ENCODE measurements at places on chromosomes 3 and 15. TPM values are rescaled to one million over a fixed set of nuclear protein-coding genes. Genes with fewer than 3 reads are reported as not detected.

The IMPG2 gene
- total RNA-seq: 0.82 TPM

The RASA2 gene
- 34.4 TPM for total RNA-seq

The DYNC1LI1 gene
- total RNA-seq: 34.5 TPM

The NR2E3 gene
- total RNA-seq: not detected

The MGLL gene
- total RNA-seq: 2.3 TPM

The GOLGA8J gene
- total RNA-seq: not detected

The SAMD7 gene
- not detected for total RNA-seq

The THBS1 gene
- 1.3 TPM for total RNA-seq

The PLCL2 gene
- total RNA-seq: 24.7 TPM

The PP2D1 gene
- total RNA-seq: not detected

The FNDC3B gene
- total RNA-seq: 12.0 TPM

- no peak overlapping the region for H3K4me3 ChIP-seq
- no peaks in the 10 kb centered on the region for H3K36me3 ChIP-seq
- H3K4me1 ChIP-seq: peaks cover 39% of the 10 kb centered on the region
- no peak overlapping the region for H3K27ac ChIP-seq
Observed at GRCh38 chr3:31105011-31105410, 210.6 kb upstream of the GADL1 start.

- peaks cover 7% of the 10 kb centered on the region for H3K36me3 ChIP-seq
- DNase-seq: no peak
- peaks cover 46% of the 10 kb centered on the region for H3K4me1 ChIP-seq
- no peaks in the 10 kb centered on the region for H3K27me3 ChIP-seq
- H3K27ac ChIP-seq: no peak overlapping the region
Observed at GRCh38 chr3:50330330-50330729, 2.3 kb upstream of the TUSC2 start.

DNA sequence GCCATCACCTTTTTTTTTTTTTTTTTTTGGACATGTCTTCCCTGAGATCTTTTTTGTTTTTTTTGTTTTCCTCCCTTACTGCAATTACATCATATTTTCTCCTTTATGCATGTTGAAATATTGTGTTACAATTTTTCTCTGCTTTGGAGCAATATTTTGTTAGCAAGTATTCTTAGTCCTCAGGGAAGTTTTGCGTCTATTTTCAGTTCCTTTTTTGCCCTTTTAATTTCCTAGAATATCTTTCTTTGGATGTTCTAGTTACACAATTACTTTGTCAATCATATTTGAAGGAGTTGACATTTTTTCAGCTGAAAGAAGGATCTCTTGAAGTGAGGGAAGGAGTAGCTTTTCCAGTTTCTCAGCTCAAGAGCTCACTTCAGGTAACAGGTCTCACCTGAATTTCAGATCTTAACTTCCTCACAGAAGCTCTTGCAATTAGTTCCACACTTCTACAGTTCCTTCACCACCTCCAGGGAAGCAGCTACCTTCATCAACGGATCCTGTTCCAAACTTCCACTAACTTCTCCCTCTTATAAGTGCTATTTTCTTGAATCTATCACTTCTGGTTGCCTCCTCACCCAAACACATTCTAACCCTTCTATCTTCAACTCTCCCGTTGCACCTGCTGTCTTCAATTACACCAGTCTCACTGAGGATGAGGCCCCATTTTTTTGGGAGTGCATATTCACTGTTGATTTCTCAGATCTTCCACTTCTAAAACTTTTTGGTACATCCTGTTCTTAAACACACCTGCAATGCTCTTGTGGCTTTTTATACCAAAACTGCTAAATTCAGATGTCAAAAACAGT lies 57.8 kb upstream of the CPOX start:
- DNase-seq: no peak
- H3K27ac ChIP-seq: no peak overlapping the region
- H3K36me3 ChIP-seq: no peaks in the 10 kb centered on the region
- H3K27me3 ChIP-seq: no peaks in the 10 kb centered on the region
- no peak overlapping the region for H3K4me3 ChIP-seq
- H3K4me1 ChIP-seq: peaks cover 7% of the 10 kb centered on the region

DNA sequence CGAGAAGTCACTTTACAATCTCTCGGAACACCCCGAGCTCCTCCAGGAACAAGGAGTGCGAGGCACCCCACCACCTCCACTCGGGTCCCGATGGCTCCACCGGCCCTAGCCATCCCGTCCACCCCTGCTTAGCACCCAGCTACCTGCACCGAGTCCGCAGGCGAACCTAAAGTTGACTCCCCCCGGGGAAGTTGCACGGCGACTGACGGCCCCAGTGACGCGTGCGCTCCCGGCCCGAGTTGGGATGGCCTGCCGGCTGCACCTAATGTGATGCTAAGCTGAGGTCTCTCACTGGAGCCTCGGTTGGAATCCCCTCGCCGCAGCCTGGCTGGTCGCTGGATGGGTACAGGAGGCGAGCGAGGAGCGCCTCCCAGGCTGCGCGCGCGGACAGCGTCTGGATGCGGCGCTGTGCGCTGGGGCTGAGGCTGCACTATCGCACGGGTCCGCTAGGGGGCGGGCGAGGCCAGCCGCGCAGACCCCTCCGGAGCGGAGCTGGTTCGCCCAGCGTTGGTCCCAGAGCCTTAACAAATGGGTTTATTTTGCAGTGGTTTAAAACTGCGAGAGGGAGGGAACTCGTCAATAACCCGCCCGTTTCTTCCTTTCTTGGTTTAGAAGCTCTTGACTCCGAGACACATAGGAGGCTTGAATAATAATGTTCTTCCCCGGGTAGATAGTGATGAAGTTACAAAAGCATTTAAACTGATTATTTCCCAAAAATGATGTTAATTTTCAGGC lies at the start of gene OXTR:
OXTR (minus strand) TSS at position 526 of the 735 bp plus-strand sequence. CDS start 1,426 bp downstream, outside the sequence.
- H3K27ac ChIP-seq: no peak within 1 kb of the TSS
- DNase-seq: peak; percentile 80
- peak within 1 kb of the TSS; percentile 83 for H3K4me3 ChIP-seq
- peaks cover 18% of the 10 kb centered on the region for H3K4me1 ChIP-seq

GRCh38 chr15:41917767-41918430 lies 24.0 kb upstream of the SPTBN5 start:
- peaks cover 8% of the 10 kb centered on the region for H3K36me3 ChIP-seq
- no peaks in the 10 kb centered on the region for H3K27me3 ChIP-seq
- H3K27ac ChIP-seq: no peak overlapping the region
- H3K4me3 ChIP-seq: no peak overlapping the region

DNA sequence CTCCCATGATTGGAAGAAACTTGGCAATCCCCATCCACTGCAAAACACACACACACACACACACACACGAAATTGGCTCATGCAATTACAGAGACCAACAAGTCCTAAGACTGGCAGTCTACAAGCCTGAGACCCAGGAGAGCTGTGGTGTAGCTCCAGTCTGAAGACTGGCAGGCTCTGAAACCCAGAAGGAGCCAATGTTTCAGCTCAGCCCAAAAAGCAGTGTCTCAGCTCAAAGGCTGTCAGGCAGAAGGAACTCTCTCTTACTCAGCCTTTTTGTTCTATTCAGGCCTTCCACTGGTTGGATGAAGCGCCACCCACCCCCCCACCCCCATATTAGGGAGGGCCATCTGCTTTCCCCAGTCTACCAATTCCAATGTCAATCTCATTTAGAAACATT lies 32.1 kb downstream of the MESD start:
- H3K4me1 ChIP-seq: peaks cover 25% of the 10 kb centered on the region
- H3K27ac ChIP-seq: no peak overlapping the region
- H3K36me3 ChIP-seq: peaks cover 2% of the 10 kb centered on the region
- no peak overlapping the region for H3K4me3 ChIP-seq
- DNase-seq: no peak

DNA sequence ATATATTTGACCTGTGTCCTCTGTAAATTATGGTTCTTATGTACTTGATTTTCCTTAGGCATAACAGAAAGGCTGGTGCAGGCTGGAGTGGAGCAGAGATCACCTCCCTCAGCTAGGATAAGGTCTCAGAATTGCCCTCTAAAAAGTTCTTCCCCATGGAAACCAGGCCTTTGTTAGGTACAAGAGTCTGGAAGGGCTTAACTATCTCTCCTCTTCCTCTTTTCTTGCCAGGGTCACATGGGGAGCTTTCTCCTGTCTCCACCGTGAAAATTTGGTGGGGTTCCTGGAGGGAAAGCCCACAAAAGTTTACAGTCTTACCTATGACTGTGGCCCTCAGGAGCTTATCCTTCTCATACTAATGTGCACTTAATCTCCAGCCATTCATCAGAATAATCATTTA lies 633.2 kb downstream of the MCTP2 start:
- no peak overlapping the region for H3K4me3 ChIP-seq
- no peaks in the 10 kb centered on the region for H3K27me3 ChIP-seq
- no peaks in the 10 kb centered on the region for H3K4me1 ChIP-seq
- DNase-seq: no peak
- H3K36me3 ChIP-seq: no peaks in the 10 kb centered on the region
- H3K27ac ChIP-seq: no peak overlapping the region

GRCh38 chr15:50774450-50774849 lies 8.9 kb upstream of the SPPL2A start:
- no peaks in the 10 kb centered on the region for H3K36me3 ChIP-seq
- DNase-seq: peak; percentile 9
- peaks cover 13% of the 10 kb centered on the region for H3K4me1 ChIP-seq
- peak overlapping the region; percentile 2 for H3K27ac ChIP-seq
- no peaks in the 10 kb centered on the region for H3K27me3 ChIP-seq

- H3K36me3 ChIP-seq: no peaks in the 10 kb centered on the region
- no peak overlapping the region for H3K4me3 ChIP-seq
- no peaks in the 10 kb centered on the region for H3K27me3 ChIP-seq
- no peak overlapping the region for H3K27ac ChIP-seq
Observed at GRCh38 chr3:175007306-175007705, 148.2 kb downstream of the NAALADL2 start.
